ENCODE measurements at places on chromosomes 6 and 20.

DNA sequence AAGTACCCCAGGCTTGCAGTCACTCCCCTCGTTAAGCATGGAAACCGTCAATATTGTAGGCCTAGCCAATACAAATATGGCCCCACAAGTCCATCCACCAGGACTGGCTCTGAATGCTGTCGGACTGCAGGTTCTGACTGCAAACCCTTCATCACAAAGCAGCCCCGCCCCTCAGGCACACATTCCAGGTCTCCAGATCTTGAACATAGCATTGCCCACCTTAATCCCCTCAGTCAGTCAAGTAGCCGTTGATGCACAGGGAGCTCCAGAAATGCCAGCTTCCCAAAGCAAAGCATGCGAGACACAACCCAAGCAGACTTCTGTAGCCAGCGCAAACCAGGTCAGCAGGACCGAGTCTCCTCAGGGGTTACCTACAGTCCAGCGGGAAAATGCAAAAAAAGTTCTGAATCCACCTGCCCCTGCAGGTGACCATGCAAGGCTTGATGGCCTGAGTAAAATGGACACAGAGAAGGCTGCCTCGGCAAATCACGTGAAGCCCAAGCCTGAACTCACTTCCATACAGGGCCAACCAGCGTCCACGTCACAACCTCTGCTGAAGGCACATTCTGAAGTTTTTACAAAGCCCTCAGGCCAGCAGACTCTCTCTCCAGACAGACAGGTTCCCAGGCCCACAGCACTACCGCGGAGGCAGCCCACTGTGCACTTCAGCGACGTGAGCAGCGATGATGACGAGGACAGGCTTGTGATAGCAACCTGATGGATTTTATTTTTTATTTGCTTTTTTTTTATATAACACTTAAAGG lies 126.2 kb upstream of the EDN1 start:
- DNase-seq, result no peak

DNA sequence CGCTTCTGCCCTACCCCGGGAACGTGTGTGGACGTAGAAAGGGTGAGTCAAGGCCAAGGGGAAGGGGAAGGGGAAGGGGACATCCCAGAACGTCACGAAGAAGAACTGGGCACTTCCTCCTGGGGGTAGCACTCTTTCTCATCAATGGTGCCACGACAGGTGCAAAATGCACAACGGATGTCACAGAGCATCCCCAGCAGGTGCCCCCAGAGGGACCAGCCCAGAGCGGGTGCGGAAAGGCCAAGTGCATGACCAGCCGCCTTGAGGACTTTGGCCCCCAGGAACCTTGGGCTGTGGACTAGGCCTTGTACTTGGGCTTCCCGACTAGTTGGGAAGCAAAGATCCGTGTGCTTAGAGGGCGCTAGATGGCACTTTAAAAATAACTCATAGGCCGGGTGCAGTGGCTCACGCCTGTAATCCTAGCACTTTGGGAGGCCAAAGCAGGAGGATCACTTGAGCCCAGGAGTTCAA lies 12.1 kb upstream of the SRC start:
- no peak for DNase-seq

DNA sequence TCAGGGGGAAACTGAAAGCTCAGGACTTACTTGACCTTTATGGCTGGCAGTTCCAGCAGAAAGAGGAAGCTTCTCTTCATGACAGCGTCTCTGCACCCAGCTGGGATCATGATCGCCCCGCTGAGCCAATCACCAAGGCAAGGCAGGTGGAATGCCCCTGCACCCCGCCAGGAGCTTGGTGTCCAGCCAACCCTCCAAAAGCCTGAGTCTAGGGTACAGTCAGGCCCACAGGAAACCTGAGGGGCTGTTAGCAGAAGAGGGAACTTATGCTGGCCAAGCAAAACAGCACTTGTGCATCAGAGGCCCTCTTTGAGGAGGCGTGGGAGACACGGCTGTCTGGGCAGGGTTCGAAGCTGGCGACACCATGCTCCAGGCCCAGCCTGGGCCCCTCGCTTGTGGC lies 188.3 kb upstream of the GMDS start:
- no peak for DNase-seq

GRCh38 chr6:154252678-154253077 lies 103.9 kb downstream of the IPCEF1 start:
- DNase-seq, result no peak

DNA sequence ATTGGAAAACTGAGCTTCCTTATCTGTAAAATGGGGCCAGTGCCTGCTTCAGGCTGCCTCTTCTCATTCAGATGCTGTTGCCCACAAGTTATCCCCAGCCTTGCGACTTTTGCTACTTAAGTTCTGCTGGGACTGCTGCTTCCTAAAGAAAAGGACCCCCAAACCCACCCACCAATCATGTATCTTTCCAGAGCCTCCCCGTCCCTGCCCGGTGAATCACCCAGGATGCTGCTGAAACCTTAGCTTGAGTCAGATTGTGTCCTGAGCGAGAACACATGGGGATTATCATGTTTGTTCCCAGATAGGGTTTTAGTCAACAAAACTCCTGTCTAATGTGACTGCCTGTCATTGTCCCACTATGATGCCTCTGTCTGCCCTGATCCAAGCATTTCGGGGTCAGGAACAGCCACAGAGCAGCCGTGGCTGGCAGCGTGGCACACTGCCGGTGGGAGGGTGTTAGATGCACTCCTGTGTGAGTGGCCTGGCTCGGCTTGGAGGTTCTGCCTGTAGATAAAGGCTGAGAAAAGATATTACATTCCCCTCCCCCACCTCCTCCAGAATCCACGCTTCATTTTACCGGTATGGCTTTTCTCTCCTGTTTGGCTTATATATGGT lies 79.9 kb downstream of the TOX2 start:
- no peak for DNase-seq

DNA sequence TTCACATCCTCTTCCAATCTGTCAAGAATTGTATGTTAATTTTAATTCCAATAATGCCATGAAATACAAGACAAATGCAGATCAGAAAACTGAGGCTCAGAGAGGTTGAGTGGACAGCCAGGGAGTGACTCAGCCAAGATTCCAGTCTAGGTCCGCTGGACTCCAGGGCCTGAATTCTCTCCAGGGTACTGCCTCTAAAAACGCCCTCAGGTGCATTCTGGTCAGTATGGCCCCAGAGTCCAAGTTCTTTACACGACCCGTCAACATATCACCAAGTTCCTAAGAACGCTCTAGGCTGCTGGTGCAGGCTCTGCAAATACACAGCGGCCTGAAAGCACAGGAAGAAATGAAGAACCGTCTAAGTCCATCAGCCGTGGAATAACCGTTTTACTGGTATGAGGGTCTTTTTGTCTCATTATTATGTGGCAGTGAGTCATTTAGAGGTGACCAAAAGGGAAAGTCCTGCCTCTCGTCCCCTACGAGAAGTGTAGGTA lies 709 bp upstream of the ASXL1 start:
- DNase-seq, result peak; percentile 54

DNA sequence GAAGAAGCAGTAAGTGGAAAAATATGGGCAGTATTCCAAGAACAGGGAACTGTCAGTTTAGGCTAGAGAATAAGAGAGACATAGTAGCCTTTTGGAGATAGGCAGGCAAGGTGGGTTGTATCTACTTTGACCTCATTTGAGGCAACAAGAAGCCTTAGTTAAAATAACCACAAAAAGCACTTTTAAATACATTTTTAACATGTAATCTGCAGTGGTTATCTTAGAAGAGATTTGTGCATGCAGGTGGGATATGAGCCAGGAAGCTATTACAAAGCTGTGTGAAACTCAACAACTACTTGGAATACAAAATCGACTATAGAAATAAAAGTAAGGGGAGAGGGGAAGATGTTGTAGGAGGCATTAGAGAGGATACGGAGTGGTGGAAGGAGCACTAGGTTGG lies 143.7 kb upstream of the MCHR2 start:
- no peak for DNase-seq

GRCh38 chr6:133546098-133546497 lies 304.9 kb downstream of the EYA4 start:
- DNase-seq, result no peak

- DNase-seq, result no peak
Measured at GRCh38 chr6:147135211-147135681, 69.0 kb upstream of the STXBP5 start.

GRCh38 chr20:58480551-58481336 lies 34.5 kb downstream of the APCDD1L start:
- no peak for DNase-seq

- peak; percentile 47 for DNase-seq
Measured at GRCh38 chr6:80143419-80143937, 37.0 kb downstream of the BCKDHB start.

GRCh38 chr6:14882394-14883026 lies 363.4 kb upstream of the JARID2 start:
- no peak for DNase-seq

DNA sequence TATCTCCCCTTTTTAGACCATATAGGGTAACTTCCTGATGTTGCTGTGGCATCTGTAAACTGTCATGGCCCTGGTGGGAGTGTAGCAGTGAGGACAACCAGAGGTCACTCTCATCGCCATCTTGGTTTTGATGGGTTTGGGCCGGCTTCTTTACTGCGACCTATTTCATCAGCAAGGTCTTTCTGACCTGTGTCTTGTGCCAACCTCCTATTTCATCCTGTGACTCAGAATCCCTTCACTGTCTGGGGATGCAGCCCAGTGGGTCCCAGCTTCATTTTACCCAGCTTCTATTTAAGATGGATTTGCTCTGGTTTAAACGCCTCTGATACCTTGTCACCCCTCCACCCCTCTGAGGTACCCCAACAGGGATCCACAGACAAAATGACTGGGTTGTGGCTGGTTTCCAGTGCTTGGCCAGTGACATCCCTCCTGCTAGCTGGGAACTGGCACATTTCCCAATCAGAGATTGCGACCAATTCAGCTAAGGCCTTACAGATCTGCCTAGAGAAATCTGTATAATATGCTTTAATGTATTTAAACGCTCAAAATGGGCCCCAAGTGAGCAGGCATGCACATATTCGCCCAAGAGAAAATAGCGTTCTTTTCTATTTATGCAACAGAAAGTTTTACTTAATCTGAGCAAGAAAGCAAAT lies 315.6 kb upstream of the QKI start:
- no peak for DNase-seq

GRCh38 chr6:22334778-22335177 lies 37.9 kb upstream of the PRL start:
- no peak for DNase-seq

GRCh38 chr6:111794300-111794699 lies 79.0 kb downstream of the FYN start:
- no peak for DNase-seq

- DNase-seq, result no peak
Measured at GRCh38 chr6:32980488-32981038, 12.2 kb downstream of the BRD2 start.

DNA sequence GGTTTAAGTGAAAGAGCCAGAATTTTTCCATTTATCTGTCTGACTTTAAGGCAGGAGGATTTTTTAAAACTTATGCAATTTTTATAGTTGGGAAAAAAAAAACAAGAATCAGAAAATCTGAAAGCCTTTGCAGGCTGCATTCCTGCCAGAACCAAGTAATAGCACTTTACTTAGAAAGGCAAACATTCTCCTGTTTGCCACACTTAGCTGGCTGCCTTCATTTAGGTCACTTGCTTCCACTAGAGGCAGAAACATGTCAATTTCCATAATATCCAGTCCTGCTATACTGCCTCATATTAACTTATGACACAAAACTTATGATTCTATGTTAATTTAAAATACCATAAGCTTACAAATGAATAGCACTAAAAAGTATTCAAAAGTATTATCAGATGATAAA lies 425.8 kb downstream of the FRK start:
- no peak for DNase-seq
